Anterior cingulate cortex (tissue), 58 donors: ENCODE measurements at places on chromosomes 2 and 18.

- DNase-seq = no peak
Observed at GRCh38 chr2:21220930-21221329, 97.2 kb downstream of the TDRD15 start.

GRCh38 chr2:63048367-63049171 is 2.1 kb upstream of the OTX1 start:
- DNase-seq = no peak

- DNase-seq = no peak
Observed at GRCh38 chr18:74947417-74947816, 261.5 kb downstream of the PTGR3 start.

GRCh38 chr2:217305882-217306281 is 446.0 kb upstream of the TNP1 start:
- no peak for DNase-seq

DNA sequence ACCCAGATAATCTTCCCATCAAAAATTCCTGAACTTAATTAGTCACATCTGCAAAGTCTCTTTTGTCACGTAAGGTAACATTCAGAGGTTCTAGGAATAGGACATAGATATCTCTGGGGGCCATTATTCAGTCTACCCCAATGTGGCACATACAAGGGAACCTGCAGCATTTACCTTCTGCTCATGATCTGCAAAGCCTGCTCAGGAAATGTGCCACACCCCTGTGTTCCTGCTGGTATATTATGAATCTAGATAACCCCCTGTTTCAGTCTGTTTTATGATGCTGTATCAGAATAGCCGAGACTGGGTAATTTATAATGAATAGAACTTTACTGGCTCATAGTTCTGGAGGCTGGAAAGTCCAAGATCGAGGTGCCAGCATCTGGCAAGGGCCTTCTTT is 103.5 kb downstream of the ARL4C start:
- no peak for DNase-seq

- no peak for DNase-seq
Observed at GRCh38 chr2:96146153-96146880, 1.1 kb upstream of the DUSP2 start.

DNA sequence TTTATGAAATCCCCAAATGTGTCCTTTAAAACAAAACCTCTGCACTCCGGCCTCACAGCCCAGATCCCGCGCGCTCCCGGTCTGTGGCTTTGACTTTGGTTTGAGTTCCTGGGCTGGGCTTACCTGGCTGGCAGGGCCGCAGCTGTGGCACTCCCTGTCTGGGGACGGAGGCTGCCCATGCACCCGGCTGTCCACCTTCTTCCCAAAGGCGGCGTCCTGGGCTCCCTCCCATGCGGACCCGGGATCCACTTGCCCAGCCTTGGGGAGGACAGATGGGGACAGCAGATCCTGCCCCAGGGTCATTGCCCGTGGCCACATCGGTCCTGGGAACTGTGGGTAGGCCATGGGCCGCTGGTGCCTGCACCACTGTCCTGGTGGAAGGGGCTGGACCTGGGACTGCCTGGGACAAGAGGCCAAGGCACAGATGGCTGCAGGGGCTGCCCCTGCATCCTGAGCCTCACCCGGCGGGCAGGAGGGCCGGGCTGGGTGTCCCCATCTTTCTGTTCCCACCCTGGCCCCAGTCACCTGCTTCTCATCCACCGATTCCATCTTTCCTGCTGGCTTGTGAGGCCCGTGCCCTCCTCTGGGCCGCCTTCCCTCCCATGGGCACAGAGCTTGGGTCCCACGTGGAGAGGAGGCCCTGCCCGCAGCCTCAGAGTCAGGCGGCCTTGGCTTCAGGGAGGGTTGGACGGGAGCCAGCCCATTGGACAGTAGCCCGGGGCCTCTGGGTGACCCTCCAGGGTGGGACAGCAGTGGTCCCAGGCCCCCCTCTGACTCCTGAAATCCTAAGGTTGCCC is 27.7 kb downstream of the NFATC1 start:
- DNase-seq = no peak

DNA sequence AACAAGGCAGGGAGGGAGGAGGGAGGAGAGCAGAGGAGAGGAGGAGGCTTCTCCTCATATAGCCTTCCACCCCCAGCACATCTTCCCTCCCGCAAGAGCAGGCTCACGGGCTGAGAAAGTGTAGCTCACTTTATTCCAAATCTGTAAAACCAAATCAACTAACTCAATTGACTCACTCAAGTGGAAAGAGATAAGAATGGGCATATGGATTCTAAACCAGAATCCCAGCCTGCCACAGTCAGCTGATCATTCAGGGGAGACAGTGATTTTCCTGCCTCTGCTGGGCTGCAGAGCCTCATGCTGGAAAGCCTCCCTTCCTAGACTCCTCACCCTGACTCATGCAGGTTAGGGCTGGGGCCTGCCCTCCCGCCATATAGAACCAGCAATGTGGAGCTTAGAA is 4.2 kb upstream of the TWSG1 start:
- no peak for DNase-seq
